ENCODE measurements at places on chromosomes 5 and 9.

GRCh38 chr5:155101697-155102096, 88.1 kb downstream of the KIF4B start:
- DNase-seq: no peak

DNA sequence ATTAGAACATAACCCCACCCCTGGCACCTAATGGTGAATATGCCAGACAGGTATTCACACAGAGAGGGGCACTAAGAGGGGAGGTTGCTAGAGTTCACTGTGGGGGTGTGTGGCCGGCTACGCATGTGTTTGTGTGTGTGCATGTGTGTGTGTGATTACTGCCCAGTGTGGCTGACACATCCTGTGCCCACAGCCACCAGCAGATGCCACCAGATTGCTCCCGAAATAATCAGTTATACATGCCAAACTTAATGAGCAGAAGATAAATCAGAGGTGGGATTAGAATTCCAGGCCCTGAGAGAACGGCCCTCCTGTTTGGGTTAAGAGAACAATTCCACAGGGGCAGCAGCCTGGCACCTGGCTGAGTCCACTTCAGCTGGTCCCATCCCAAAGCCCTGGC, 91.8 kb upstream of the TBCA start:
- no peak for DNase-seq

DNA sequence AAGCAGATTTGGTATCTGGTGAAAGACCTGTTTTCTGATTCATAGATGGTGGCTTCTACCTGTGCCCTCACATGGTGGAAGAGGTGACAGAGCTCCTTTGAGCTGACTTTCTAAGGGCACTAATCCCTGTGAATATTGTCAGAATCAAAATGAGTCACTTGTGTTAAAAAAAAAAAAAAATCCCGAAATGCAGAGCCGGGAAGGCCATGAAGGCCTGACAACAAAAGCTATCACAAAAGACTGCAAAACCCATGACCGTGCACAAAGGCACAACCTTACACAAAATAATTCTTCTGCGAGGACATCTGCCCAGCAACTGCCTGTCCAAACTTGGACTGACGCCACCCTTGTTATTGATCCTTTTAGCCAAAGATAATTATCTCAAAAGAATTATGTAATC, 19.6 kb upstream of the UBTD2 start:
- no peak for DNase-seq

DNA sequence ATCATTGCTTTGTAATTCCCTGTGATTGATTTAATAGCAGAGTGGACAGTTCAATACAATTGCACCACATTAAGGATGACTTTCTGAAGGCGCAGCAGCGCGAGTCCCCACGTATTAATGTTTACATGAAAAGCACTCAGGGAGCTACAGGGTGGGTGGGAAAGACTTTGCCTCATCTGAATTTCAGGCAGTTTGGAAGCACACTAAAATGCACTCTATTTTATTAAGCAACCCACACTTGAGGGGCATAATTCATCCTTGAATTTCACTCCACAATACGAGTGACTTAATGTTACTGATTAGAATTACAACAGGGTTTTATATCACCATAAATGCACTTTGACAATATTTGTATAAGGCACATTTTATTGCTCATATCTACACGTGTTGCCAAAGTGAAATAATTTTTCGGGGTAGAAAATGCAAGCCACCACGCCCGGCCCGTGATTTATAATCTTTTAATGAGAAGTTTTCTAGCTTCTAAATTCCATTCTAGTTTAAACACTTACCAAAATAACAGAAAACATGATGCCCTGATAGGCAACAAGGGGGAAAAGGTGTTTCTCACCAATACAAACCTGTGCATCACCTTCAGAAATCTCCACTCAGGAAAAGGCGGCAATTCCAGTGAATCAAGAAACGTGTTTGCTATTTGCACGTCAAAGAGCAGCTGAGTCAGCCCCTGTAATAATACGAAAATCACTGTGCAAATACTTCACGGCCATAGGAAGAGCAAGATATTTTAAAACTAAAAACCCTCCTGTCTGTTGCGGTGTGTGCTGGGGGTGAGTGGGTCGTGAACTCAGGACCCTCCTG, 40.5 kb downstream of the IRX4 start:
- peak; percentile 65 for DNase-seq

DNA sequence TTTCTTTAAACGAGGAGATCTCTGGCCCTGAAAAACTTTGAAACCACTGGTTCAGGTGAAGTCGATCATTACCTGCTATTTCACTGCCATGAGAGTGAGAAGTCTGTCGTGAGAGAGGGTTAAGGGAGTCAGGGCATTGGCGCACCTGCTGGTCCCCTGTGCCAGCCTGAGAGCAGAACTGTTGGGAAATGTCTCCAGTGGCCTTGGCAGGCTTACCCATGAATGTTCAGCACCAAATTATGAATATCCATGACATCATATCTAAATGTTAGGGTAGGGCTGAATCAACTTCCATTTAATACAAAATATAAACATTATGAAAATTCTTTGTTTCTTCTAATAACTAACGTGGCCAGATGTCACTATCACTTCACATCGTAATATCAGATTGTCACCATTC, 379.3 kb downstream of the KDM4C start:
- no peak for DNase-seq

GRCh38 chr5:131259326-131259725, 4.5 kb upstream of the CDC42SE2 start:
- peak; percentile 18 for DNase-seq

DNA sequence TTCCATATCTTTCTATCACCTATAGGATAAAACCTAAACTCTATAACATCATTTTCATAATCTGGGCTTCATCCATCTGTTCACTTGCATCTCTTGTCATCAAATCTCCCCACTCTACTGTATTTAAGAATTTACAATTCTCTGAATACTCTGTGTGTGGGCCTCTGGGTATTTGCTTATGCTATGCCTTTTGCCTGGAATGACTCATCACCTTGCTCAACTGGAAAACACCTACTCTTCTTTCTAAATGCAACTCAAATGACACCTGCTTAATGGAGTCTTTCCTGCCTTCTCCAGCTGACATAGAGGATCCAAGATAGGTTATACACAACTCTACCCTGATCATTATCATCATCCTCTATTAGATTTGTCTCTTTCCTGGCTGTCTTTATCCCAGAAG, 421.7 kb downstream of the SPATA31D1 start:
- peak; percentile 58 for DNase-seq

- no peak for DNase-seq
Observed at GRCh38 chr9:78994471-78994870, 577.3 kb upstream of the TLE4 start.

GRCh38 chr9:80867731-80868130, 821.6 kb downstream of the TLE1 start:
- peak; percentile 78 for DNase-seq

DNA sequence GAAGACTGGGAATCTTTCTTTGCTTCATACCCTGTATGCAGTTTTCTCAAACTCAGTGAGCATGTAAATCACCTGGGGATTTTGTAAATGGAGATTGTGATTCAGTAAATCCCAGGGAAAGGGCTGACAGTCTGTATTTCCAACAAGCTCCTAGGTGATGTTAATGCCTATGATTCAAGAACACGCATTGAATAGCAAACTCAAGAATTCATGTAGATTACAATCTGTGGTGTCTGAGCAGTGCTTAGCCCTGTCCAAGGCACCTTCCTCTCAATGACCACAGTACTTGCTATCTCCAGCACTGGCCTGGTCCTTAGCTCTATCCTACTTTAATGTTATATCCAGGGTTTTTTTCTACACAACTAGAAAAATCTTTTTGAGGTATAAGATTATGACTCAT, 721.4 kb upstream of the MEF2C start:
- no peak for DNase-seq

DNA sequence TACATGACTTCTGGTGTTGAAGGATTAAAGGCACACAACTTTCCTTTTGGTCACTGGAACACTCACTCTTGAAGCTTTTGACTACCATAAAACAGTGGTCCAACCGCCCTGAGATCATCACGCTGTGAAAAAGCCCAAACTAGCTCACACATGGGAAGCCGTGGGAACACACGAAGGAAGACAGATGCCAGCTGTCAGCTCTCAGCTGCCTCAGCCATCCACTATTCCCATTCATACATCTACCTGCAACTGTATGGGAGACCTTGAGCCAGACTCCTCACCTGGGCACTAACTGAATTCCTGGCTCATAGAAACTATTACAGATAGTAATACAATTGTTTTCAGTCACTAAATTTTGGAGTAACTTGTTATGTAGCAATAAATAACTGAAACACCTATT, 246.1 kb downstream of the MSX2 start:
- DNase-seq: no peak

GRCh38 chr5:142942901-142943300, 172.7 kb downstream of the ARHGAP26 start:
- DNase-seq: no peak

DNA sequence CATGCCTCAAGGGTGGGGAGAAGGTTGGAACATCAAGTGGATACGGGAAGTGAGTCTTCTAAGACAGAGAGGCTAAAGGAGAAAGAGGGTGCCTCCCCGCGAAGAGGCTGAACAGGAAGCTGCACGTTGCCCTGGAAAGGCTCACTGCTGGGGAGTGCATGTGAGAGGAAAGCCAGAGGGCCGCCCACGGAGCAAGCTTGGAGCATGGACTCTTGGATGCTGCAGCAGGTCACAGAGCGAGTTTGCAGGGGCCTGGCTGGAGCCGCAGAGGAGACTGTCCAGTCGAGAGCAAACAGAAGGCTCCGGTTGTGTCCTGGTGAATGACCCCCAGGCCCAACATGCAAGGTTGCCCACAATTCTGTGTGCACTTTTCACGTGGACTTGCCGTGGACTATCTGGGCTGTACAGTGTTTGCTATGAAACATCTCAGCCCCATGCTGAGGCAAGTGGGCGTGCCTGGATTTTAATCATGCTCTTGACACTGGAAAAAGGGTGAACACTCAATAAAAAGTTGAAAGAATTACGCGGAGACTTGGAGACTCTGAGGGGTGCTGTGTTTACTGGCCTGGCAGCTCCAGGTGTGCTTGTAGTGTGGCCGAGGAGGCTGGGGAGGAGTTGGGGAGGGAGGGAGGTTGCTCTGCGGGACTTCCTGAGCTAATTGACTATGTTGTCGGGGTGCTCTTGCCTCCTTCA, 54.5 kb upstream of the GARNL3 start:
- DNase-seq: no peak

GRCh38 chr9:79701651-79702050, 129.9 kb downstream of the TLE4 start:
- peak; percentile 11 for DNase-seq

- DNase-seq: no peak
Observed at GRCh38 chr9:73038613-73039012, 85.8 kb upstream of the ALDH1A1 start.

All from PC-3 (cell line).